Colonic mucosa (tissue), 4 donors: ENCODE measurements at places on chromosomes 3 and 15.

DNA sequence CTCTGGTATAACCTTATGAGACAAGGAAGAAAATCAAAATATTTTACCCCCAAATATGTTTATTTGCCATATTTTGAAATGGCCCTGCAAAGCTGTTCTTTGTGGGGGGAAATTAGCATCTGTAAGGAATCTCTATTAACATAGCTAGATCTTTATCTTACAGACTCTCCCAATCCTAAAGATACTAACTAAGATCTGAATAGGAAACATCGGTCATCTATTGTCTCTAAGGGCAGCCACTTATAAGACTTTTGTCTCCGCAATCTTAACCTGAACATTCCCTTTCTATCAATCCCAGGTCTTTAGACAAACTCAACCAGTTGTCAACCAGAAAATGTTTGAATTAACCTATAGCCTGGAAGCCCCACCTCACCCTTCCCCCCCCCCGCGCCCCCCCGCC is 21.2 kb downstream of the UMPS start:
- no peak overlapping the region for H3K27ac ChIP-seq
- H3K36me3 ChIP-seq, result no peaks in the 10 kb centered on the region
- no peaks in the 10 kb centered on the region for H3K4me1 ChIP-seq
- H3K4me3 ChIP-seq, result no peak overlapping the region

- no peaks in the 10 kb centered on the region for H3K27me3 ChIP-seq
- peak overlapping the region; percentile 91 for H3K27ac ChIP-seq
- peaks cover 26% of the 10 kb centered on the region for H3K4me1 ChIP-seq
Measured at GRCh38 chr3:129121016-129121791, 400 bp downstream of the RAB43 start.

GRCh38 chr3:99410789-99411311 is 227.5 kb upstream of the COL8A1 start:
- H3K27ac ChIP-seq, result no peak overlapping the region
- DNase-seq, result no peak
- no peaks in the 10 kb centered on the region for H3K27me3 ChIP-seq
- H3K4me1 ChIP-seq, result no peaks in the 10 kb centered on the region
- no peak overlapping the region for H3K4me3 ChIP-seq

DNA sequence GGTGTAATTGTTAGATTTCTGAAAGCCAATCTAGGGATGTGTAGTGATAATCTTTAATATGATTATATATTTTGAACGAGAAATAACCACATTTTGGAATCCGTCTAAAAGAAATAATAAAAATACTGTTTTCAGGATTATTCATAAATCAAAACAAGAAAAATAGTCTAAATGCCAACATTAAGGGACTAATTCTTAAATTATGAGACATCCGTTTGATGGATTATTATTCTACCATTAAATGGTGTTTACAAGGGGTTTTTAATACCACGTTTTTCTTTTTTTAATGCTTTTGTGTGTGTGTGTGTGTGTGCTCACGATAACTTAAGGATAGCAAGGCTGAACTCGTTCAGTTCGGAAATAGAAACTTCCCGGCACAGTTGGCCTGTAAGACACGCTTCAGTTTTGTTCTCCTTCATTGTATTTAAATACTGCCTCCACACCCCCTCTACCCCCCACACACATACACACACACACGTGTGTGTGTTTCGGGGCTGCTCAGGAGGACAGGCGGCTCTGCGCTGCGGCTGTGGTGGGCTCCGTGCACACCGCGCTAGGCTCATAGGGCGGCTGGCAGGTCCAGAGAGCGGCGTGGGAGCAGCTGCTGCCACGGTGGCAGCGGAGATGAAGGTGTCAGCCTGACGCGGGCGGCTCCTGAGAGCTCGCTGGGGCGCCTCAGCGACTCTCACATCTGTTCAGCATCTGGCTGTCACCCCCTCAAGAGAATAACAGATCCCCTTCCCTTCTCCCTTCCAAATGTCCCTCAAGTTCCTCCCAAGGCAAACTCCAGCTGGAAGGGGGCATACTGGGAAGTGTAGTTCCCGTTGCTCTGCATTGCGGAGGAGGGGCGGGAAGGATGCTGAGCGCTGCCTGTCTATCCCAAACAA is 23.0 kb upstream of the ANP32A start:
- no peak for DNase-seq
- no peaks in the 10 kb centered on the region for H3K4me1 ChIP-seq
- H3K27ac ChIP-seq, result no peak overlapping the region
- H3K27me3 ChIP-seq, result peaks cover 28% of the 10 kb centered on the region
- peak overlapping the region; percentile 24 for H3K4me3 ChIP-seq
- no peaks in the 10 kb centered on the region for H3K36me3 ChIP-seq

DNA sequence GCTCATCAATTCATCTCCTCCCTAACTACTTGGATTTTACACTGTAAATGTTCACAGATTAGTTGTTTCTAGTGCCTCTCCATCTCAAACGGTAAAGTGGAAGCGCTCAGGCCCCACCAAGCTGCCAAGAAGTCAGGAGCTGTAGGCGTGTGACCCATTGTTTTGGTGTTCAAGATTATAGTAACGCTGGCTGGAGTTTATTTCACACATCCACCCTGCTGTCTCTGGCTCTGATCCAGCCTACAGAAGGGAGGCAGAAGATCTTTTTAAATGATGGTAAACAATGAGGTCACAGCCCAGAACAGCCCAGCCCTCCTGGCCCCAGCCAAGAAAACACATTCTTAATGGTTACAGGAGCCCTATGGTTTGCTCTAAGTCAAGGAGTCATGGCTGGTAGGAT is 25.7 kb upstream of the GALNT15 start:
- H3K4me1 ChIP-seq, result no peaks in the 10 kb centered on the region
- no peaks in the 10 kb centered on the region for H3K27me3 ChIP-seq
- H3K4me3 ChIP-seq, result no peak overlapping the region
- H3K27ac ChIP-seq, result no peak overlapping the region
- peak; percentile 70 for DNase-seq

GRCh38 chr3:32469151-32469874 is 33.3 kb downstream of the CMTM6 start:
- no peak overlapping the region for H3K4me3 ChIP-seq
- H3K27me3 ChIP-seq, result no peaks in the 10 kb centered on the region
- no peaks in the 10 kb centered on the region for H3K36me3 ChIP-seq
- DNase-seq, result no peak
- no peaks in the 10 kb centered on the region for H3K4me1 ChIP-seq

- no peaks in the 10 kb centered on the region for H3K27me3 ChIP-seq
- peak; percentile 53 for DNase-seq
- H3K36me3 ChIP-seq, result no peaks in the 10 kb centered on the region
- peak overlapping the region; percentile 6 for H3K27ac ChIP-seq
- peaks cover 10% of the 10 kb centered on the region for H3K4me1 ChIP-seq
Measured at GRCh38 chr15:84914909-84915605, 30.6 kb downstream of the SLC28A1 start.
